GM12892 (cell line): ENCODE measurements at places on chromosomes 4 and X.

DNA sequence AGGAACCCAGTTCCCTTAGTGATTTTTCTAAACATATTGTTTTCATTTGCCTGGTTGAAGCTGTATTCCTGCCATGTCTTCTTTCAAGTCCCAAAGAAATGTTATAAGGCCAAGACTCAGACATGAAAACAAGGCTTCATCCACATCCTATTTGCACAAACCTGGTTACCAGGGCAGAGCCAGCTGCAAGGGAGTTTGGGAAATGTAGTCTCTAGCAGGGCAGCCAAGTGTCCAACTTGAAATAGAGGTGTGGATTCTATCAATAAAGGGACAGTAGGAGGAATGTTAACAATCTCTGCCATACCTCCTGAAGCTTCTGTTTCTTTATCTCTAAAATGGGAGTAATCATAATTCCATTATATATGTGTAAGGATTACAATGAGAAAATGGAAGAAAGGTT lies 56.6 kb downstream of the INTS12 start:
- DNase-seq = no peak

DNA sequence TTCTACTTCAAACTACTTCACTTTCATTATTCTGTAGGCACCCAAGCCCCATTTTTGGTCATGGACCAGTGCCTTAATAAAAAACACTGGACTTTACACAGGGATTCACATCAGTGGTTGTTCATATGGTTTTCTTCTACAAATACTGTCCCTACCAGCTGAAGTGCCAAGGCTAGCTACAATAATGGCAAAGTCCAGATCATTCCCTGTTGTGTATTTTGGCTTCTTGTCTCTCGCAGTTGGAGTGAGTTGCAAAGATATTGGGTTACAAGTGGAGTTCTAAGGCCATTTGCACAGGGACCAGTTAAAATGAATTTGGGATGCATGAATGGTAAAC lies 16.7 kb upstream of the ANKRD17 start:
- DNase-seq = no peak

- no peak for DNase-seq
These were observed 46.4 kb downstream of the IL13RA1 start for GRCh38 chrX:118773782-118774181.

GRCh38 chr4:77636902-77637301 lies 31.3 kb downstream of the CXCL13 start:
- no peak for DNase-seq
